NCI-H2171 (cell line): ENCODE measurements at places on chromosomes 1 and 21.
A peak's percentile ranks its signal among the peaks of the same experiment; 100 is the strongest.

DNA sequence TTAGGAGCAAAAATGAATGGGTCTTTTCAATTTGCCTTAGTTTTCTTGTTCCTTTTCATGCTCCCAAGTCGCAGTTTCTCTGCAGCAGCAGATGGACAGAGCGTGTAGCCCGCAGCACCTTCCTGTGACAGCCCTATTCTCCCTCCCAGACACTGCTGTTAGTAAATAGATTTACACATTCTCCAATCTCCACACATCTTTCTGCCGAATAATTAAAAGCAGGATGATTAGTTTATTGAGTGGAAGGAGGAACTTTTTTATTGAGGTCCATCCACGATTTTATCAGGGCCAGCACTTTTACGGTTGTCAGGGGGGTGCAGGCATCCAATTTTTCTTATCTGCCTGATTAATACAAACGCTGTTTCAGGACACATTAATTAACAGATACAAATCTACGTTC, 98.2 kb upstream of the USH2A start:
- DNase-seq = no peak

- DNase-seq = no peak
These were observed 25.1 kb upstream of the PLXNA2 start for GRCh38 chr1:208269338-208269666.

GRCh38 chr1:32881871-32882850, 4.1 kb upstream of the HPCA start:
- peak; percentile 99 for DNase-seq

DNA sequence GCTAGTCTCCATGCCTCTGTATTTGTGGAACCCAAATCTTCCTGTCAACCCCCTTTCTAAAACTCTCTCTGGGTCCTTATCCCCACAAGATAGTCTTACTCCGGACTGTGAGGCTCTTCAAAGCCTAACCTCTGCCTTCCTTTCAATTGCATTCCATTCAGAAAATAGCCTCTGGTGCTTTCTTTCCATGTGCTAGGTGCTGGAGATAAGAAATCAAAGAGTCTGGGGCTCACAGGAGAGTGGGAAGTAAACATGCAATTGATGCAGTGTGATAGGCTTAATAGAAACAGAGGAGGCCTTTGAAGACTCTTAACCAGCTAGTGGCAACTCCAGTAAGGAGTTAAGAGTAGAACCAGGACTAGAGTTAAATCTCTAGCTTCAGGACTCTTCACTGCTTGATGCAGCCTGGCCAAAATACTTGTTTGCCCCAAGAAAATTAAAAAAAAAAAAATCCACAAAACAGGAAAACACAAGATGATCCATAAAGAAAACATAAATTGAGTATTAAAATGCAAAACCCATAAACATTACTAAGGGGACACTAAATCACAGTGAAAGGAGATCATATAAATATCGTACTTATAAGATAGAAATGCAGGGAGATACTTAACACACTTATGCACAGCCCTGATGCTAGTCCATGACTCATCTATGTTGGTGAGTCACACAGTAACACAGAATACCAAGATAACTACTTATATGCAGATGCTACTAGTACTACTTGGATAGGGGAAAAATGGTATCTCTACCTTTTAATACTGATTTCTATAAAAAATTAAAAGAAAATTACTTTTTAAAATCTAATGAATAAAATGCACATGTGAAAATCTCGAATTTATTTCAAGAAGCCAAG, 341.5 kb downstream of the KCNH1 start:
- DNase-seq = no peak

GRCh38 chr21:44434568-44434925, 20.8 kb upstream of the LRRC3 start:
- DNase-seq = no peak

DNA sequence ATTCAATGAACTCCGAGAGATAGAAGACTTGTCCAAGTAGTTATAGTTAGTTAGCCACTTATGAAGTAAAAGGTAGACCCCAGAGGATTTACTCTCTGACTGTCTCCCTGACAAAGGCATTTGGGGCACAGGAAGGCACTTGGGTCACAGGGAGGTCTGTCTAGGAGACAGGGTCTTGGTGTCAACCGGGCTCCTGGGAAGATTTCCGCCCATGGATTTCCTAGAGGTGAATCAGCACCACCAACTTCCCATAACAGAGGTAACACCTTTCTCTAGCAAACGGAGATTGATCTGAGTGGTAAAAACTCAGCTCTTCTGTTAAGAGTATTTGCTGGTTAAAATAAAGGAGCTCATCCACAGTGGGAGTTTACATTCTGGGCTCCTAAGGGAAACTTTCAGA, 16.4 kb downstream of the CCN1 start:
- DNase-seq = no peak

GRCh38 chr1:89733748-89734147, 87.1 kb upstream of the LRRC8D start:
- DNase-seq = no peak

DNA sequence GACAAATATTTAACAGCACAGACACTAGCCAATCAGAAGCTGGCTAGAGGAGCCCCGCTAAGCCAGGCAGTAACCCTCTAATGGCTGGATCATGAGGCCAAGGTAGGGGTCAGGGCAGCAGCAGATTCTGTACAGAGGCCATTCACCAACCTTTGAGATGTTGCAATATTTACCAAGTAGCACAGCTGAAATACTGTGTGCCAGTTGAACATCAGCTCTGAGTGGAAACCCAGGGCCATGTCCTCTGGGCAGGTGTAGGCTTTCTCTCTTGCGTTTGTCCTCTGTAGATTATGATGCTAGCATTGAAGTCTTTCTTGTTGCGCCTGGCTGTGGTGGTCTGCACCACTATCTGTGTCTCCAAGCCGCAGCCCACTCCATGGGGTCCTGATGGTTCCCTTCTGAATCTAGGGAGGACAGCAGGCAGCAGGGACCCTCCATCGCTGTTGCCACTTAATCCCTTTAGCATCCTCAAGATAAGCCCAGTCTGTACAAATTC, 2.5 kb upstream of the COG2 start:
- no peak for DNase-seq

GRCh38 chr1:54950369-54951163, 29.9 kb upstream of the TMEM61 start:
- peak; percentile 26 for DNase-seq

- peak; percentile 7 for DNase-seq
These were observed 563.9 kb upstream of the NR5A2 start for GRCh38 chr1:199463521-199464127.

DNA sequence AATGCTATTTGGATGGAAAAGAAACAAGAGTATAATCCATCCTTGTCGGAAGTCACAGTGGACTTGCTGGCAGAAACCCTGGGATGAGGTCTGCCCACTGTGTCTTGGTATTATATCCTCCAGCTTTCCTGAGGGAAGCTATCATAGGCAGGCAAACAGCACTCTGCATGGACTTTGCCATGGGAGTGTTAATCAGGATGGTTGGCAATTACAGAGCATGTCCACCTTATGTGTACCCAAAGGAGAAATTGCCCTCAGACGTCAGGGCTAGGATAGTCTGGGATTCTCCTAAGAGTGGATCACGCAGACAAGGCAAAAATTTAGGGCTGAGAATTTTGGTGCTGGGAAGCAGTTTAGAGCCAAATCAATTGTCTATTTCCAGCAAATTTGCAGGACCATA, 184.9 kb upstream of the ESRRG start:
- DNase-seq = no peak

GRCh38 chr1:66292305-66292704, 241.6 kb upstream of the SGIP1 start:
- DNase-seq = no peak
